ENCODE measurements at places on chromosomes 6 and 20.

DNA sequence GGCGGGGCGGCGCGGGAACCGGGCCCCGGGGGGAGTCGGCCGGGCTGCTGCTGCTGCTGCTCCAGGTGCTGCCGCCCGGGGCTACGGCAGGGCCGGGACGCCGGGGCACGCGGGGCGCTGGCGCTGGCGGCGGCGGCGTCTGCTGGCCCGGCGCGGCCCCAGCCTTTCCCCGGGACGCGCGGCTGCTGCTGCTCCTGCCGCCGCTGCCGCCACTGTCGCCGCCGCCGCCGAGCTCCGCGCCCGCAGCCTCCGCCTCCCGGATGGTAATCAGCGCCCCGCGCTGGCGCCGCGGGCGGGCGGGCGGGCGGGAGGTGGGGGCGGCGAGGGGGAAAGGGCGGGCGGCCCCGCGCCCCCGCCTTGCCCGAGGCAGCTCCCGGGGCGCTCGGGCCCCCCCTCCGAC is 306 bp downstream of the EBF4 start:
- no peak for DNase-seq

DNA sequence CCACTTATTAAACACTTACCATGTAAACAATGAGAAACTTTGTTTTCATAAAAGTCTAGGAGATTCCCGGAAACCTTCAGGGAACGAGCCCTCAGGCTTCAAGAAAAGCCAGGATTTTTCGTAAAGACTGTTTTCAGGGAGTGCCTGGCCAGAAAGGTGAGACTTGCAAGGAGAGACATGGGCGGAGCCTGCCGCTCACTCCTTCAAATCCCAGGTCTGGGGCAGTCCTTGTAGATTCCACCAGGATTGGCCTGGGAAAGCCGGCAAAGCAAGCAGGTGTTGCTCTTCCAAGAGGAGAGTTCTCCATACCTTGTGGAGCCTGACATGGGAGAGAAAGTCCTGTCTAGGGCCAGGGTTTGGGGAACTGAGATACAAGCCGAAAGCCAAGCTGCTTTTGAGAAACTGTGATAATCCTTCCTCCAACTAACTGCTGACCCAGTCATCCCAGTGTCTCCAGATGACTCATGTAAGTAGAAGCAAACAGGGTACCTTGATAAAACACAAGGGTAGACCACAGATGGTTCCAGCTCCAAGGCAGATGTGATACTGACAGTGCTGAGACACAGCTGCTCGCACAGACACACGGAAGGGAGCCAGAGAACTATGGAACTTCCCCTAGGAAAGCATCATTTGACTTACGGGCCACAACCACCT is 69.4 kb upstream of the NAA20 start:
- DNase-seq = no peak

DNA sequence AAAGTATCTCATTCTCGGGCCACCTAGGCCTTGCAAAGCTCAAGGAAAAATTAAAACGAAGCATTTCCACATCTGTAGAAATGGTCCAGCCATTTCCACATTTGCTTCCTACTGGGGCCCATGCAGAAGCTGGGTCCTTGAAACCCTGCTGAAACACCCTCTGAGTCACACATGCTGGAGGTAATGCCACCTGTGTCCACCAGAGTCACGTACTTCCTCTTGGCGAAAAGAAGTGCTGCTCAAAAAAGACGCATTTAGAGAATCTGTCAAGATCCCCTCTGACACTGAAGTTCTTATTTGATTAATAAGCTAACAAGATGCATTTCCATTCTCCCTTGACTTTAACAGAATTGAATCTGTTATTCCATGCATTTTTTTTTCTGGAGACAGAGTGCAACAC is 423.2 kb downstream of the PREX1 start:
- DNase-seq = no peak

- DNase-seq = no peak
These were observed 39.5 kb downstream of the PHF3 start for GRCh38 chr6:63675138-63675537.

DNA sequence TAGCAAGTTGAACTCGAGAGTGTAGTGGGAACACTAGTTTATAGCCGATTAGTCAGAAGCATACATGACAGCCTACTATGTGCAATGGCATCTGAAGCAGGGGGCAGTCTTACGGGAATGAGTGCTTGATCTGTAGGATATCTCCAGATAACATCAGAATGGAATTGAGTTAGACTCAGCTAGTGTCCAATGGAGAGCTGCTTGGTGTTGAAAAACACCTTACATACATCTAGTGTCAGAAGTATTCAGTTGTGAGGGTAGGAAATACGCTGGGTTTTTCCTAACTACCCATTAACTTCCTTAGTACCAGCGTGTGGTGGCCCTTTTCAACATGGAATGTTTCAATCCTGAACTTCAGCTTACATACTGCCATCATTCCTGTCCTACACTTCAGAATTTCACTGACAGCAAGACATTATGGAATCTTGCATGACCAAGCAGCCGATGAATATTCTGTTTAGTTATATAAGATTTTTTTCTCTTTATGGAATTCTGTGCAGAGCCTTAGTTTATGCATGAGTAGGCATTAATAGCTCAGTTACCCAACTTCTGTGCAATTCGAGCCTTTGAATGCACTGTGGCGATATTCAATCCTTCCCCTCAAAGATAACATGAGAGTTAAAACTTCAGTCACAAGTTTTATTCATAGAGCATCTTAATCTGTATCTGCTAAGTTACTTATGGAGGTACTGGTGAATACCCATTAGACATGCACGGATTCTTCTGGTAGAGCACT is 218.6 kb upstream of the MOCS1 start:
- no peak for DNase-seq

All from activated CD4-positive, alpha-beta T cell treated with anti-CD3 and anti-CD28 coated beads, Interleukin-2, amount 50 U/mL, for 24 hours (primary cell).